ENCODE measurements at places on chromosomes 4 and X.

DNA sequence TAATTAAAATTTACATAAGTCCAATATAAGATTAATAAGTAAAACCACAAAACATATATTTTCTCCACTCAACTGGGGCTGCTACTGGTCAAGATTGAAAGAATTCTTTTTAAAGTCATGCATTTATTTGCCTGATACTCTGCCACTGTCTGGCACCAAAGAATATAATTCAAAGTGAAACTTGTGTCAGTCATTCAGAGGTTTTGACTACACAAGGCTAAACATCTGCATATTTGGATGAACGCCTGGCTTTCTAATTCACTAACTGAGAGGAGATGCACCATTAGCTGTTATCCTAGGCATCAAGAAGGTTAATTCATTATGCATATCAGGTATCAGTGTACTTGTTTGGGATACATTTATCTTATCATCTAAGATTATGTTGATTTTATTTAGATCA, 598.5 kb downstream of the CENPC start:
- no peaks in the 10 kb centered on the region for H3K27me3 ChIP-seq
- H3K27ac ChIP-seq: no peak overlapping the region
- no peak overlapping the region for H3K4me3 ChIP-seq
- H3K36me3 ChIP-seq: no peaks in the 10 kb centered on the region

- H3K4me3 ChIP-seq: no peak overlapping the region
- H3K4me1 ChIP-seq: peaks cover 31% of the 10 kb centered on the region
- no peak overlapping the region for H3K27ac ChIP-seq
- H3K27me3 ChIP-seq: peaks cover 32% of the 10 kb centered on the region
Measured at GRCh38 chr4:173492315-173492714, 37.7 kb downstream of the HAND2 start.

GRCh38 chr4:52102587-52102986, 51.5 kb downstream of the SPATA18 start:
- H3K27me3 ChIP-seq: peaks cover 4% of the 10 kb centered on the region
- no peak overlapping the region for H3K27ac ChIP-seq
- no peak overlapping the region for H3K4me3 ChIP-seq
- no peaks in the 10 kb centered on the region for H3K4me1 ChIP-seq

GRCh38 chrX:131633285-131633917, 89.5 kb downstream of the OR13H1 start:
- H3K27me3 ChIP-seq: no peaks in the 10 kb centered on the region
- no peak overlapping the region for H3K4me3 ChIP-seq
- H3K27ac ChIP-seq: no peak overlapping the region
- H3K36me3 ChIP-seq: no peaks in the 10 kb centered on the region
- DNase-seq: peak; percentile 50

DNA sequence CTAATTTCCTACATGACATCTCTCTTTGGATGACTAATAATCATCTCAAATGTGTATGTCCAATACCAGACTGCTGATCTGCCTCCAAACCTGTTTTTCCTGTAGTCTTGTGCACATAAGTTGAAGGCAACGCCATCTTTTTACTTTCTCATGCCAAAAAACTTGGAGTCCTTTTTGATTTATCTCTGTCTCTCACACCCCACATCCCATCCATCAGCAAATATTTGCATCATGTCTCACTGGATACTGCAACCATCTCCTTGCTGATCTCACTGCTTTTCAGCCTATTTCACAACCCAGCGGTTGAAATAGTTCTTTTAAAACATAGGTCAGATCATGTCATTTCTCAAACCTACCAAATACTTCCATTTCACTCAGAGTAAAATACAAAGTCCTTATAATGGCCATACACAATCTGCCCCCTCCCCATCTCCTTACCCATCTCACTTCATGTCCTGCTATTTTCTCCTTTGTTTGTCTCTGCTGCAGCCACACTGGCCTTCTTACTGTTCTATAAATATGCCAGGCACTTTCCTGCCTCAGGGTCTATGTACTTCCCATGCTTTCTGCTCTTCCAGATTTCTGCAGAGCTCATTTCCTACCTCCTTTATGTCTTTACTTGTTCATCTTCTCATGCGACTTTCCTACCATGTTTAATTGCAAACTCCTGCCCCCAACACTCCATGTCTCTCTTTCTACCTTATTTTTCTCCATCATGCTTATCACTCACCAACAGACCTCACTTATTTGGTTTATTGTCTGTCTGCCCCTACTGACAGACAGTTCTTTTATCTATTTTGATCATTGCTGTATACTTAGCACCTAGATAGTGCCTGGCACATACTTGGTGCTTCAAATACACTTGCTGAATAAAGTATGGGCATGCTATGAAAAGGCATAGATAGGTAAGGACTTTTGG, 98.8 kb downstream of the ANXA3 start:
- H3K4me3 ChIP-seq: no peak overlapping the region
- H3K27ac ChIP-seq: no peak overlapping the region
- no peak for DNase-seq
- H3K27me3 ChIP-seq: no peaks in the 10 kb centered on the region

- peaks cover 10% of the 10 kb centered on the region for H3K4me1 ChIP-seq
- H3K36me3 ChIP-seq: no peaks in the 10 kb centered on the region
- H3K4me3 ChIP-seq: no peak overlapping the region
- H3K27me3 ChIP-seq: no peaks in the 10 kb centered on the region
- DNase-seq: no peak
- H3K27ac ChIP-seq: no peak overlapping the region
Measured at GRCh38 chr4:4762909-4763821, 96.3 kb upstream of the MSX1 start.

GRCh38 chr4:85715991-85716737, 241.2 kb downstream of the ARHGAP24 start:
- H3K27me3 ChIP-seq: no peaks in the 10 kb centered on the region
- DNase-seq: no peak
- no peaks in the 10 kb centered on the region for H3K4me1 ChIP-seq

DNA sequence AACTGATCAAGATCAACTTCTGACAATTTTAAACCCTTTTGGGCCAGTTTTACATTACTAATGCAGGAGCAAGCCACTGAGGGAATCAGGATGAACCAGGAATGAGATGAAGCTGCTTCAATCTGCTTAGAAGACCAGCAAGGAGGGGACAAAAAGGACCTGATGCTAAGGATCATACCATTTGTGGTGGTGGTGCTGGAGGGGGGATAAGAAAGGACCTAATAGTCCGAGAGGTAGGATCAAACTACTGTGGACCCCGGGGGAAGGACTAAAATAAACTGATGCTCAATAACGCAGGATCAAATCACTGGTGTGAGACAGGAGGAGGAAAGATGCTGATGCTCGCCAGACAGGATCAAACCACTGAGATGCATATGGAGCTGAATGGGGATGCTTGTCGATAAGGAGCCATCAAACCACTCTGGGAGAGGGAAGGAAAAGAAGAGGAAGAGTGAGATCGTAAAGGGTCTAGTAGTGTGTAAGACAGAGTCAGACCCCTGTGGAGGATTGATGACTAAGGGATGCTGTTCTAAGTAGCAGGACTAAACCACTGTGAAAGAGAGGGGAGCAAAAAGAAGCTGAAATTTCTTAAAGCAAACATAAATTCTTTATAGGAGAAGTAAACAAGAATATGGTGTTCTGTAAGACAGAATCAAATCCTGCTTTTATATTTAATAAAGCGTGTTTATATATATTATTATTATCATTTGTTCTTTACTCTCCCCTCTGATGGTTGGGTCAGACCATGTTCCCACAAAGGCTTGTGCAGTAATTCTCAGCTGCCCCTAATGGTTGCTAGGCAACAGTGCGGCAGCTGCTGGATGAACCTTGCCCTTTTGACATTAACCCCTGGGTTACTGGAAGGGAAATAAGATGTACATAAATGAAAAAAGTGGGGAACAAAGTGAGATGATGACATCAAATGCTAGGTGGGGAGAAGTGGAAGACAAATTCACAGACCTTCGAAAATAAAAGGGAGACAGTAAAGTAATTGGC, 432.5 kb upstream of the FGF16 start:
- no peak overlapping the region for H3K27ac ChIP-seq
- no peaks in the 10 kb centered on the region for H3K36me3 ChIP-seq
- no peak overlapping the region for H3K4me3 ChIP-seq
- no peak for DNase-seq
- no peaks in the 10 kb centered on the region for H3K27me3 ChIP-seq

- H3K27me3 ChIP-seq: no peaks in the 10 kb centered on the region
- H3K36me3 ChIP-seq: no peaks in the 10 kb centered on the region
- no peaks in the 10 kb centered on the region for H3K4me1 ChIP-seq
- no peak overlapping the region for H3K27ac ChIP-seq
Measured at GRCh38 chr4:145493166-145493565, 11.5 kb downstream of the SMAD1 start.

DNA sequence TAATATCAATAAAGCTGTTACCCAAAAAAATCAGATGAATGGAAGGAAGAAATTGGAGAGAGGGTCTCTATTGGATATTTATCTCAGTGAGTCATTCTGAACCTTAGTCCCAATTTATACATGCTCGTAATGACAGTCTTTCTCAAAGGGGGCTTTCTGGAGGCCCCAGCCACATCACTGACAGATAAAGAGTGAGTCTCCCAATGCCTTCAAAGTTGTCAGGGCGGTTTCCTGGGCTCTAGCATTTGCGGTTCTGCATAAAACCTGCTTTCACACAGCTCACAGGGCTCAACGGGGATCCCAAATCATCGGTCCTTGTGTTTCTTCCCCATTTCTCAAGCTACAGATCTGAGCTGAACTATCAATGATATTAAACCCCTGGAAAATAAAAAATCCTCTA, 17.3 kb downstream of the TCEANC start:
- peaks cover 16% of the 10 kb centered on the region for H3K36me3 ChIP-seq
- H3K4me1 ChIP-seq: peaks cover 5% of the 10 kb centered on the region
- no peak overlapping the region for H3K4me3 ChIP-seq
- H3K27me3 ChIP-seq: no peaks in the 10 kb centered on the region
- H3K27ac ChIP-seq: no peak overlapping the region

DNA sequence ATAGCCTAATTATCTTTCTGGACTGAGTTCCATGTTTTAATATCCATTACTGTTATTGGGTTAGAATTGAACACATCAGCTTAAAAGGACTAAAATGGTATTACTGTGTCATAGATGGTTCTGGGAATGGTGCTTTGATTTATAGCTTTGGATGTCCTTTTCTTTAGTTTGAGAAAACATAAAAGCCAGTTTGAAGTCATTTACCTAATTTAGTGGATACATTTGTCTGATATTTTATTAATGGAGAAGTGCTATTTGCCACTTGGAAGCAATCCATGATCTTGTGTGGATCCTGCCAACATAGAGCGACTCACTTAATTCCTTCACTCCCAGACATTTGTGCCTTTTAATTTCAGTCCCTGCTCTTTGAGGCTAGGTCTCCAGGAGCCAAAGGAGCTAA, 212.4 kb upstream of the PACRGL start:
- H3K4me1 ChIP-seq: no peaks in the 10 kb centered on the region
- no peak overlapping the region for H3K27ac ChIP-seq
- no peak for DNase-seq
- no peak overlapping the region for H3K4me3 ChIP-seq
- no peaks in the 10 kb centered on the region for H3K36me3 ChIP-seq

- no peak for DNase-seq
- no peak overlapping the region for H3K4me3 ChIP-seq
- H3K4me1 ChIP-seq: peaks cover 62% of the 10 kb centered on the region
- peaks cover 33% of the 10 kb centered on the region for H3K36me3 ChIP-seq
Measured at GRCh38 chrX:107712231-107713202, 63.1 kb downstream of the TSC22D3 start.

- H3K27me3 ChIP-seq: no peaks in the 10 kb centered on the region
- no peak overlapping the region for H3K4me3 ChIP-seq
- no peak overlapping the region for H3K27ac ChIP-seq
- no peaks in the 10 kb centered on the region for H3K4me1 ChIP-seq
- DNase-seq: no peak
Measured at GRCh38 chr4:138537731-138538490, 295.8 kb upstream of the SLC7A11 start.

Measured in activated naive CD4-positive, alpha-beta T cell treated with anti-CD3 and anti-CD28 coated beads, Interleukin-2, amount 10 ng/mL, durations not matched to agents 7 days and 5 days (primary cell).